CD4-positive, alpha-beta T cell treated with Interleukin-4 for 4 hours (primary cell): ENCODE measurements at places on chromosomes 6 and 20.

DNA sequence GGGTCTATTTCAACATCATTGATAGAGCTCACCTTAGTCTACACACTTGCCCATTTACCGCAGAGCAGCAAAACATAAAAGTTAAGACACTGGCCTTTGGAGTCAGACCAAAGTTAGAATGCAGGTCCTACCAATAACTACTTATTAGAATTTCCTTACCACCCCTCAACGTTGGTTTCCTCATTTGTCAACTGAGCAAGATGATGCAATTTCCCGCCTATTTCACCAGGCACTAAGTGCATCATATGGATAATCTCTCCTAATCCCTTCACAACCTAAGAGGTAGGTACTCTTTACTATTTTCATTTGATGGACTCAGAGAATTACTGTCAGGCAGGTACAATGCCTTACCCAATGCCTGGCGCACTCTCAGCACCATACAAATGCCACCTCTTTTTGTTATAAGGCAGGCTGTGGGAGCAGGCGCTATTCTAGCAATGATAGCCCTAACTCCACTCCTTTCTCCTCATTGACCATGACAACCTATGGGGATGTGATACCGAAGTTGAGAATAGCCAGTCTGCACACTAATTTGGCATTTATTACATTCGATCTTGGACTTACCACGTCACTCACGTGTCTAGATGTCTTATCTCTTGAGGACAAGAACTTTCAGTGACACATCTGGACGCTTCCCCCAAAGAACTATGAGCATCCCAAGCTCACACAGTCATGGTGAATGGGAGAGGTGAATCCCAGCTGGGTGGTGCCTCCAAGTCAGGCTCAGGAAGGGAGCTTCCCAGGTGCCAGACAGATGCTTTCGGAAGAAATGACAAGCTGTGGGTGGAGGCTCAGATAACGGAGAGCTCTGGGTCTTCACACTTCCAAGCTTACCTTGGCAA lies 128.1 kb upstream of the STMND1 start:
- no peak for DNase-seq

DNA sequence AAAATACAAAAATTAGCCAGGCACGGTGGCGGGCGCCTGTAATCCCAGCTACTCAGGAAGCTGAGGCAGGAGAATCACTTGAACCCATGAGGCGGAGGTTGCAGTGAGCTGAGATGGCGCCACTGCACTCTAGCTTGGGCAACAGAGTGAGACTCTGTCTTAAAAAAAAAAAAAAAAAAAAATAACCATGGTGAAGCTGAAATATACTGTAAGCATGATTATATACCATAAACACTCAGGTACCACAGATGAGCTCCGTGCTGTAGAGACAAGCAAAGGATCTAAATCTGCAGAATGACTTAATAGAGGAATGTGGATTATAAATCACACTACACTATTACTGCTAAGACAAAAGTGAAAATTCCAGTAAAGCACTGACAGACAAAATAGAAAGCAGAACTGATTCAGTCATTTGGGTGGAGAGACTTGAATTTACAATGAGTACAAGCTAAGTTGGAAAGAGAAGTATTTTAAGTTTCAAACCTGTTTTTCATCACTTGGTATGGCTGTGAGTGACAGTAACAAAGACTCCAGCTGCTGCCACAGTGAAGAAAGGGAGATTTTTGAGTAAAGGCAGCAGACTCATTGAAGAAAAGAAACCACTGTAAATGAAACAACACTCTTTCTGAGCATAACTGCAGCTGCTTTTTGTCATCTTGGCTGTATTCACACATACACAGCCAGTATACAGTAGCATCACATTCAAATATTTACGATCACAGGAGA lies 322.1 kb downstream of the RNGTT start:
- DNase-seq = no peak

DNA sequence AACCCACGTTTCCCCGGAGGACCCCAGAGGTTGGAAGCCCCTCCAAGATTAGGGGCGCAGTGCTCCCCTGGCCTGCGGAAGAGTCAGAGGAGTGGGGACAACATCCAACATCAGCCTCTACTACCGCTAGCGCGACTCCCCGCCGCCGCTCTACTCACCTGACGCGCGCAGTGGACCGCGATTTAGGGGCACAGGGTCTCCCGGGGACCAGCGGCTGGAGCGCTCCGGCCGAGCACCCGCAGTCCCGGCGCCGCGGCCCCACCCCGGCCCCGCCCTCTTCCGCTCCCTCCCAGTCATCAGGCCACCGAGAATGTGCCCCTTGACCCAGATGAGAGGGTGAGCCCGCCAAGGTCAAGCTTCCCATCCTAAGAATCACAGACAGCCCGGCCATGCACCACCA lies at the start of gene ZFP57:
Gene ZFP57, minus strand, starts transcription at position 249 of the 400 bp plus-strand sequence. CDS start 4,149 bp downstream, outside the sequence.
- DNase-seq = no peak

GRCh38 chr20:16914277-16914676 lies 166.1 kb downstream of the OTOR start:
- no peak for DNase-seq

GRCh38 chr6:136510299-136510698 lies 39.9 kb downstream of the MAP7 start:
- no peak for DNase-seq
